Activated gamma-delta T cell treated with anti-CD3 and anti-CD28 coated beads, Interleukin-2, amount 50 U/mL, for 16 hours (primary cell): ENCODE measurements at places on chromosomes 1 and 21.

- DNase-seq = no peak
These were observed 251.4 kb upstream of the B3GALT2 start for GRCh38 chr1:193437785-193438184.

- no peak for DNase-seq
These were observed 163.6 kb downstream of the ST6GALNAC3 start for GRCh38 chr1:76238094-76238628.

GRCh38 chr1:5996641-5997270 is 4.5 kb upstream of the NPHP4 start:
- no peak for DNase-seq

DNA sequence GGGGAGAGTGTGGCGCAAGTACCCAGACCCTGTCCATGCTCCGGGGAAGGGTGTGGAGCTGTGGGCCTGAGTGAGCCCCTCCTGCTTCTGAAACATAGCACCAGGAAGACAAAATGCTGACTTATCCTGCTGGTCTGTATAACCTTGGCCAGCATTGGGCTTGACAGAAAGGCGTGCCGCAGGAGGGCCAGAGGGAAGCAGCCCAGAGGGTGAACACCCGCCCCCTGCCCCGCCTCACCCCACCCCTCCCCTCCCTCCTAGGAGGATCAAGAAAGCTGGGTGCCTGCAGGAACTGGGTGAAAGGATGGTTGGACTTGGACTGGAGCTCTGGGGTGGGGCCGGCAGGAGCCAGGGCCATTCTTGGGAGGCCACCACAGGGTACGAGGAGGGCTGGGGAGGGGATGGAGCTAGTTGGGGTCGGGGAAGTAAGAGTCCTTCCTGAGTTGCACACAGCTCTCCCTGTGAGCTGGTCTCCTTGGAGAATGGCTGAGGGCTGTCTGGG is 27.1 kb downstream of the PTPRF start:
- DNase-seq = no peak

- DNase-seq = no peak
These were observed 66.9 kb upstream of the MAP1LC3C start for GRCh38 chr1:242065813-242066212.

DNA sequence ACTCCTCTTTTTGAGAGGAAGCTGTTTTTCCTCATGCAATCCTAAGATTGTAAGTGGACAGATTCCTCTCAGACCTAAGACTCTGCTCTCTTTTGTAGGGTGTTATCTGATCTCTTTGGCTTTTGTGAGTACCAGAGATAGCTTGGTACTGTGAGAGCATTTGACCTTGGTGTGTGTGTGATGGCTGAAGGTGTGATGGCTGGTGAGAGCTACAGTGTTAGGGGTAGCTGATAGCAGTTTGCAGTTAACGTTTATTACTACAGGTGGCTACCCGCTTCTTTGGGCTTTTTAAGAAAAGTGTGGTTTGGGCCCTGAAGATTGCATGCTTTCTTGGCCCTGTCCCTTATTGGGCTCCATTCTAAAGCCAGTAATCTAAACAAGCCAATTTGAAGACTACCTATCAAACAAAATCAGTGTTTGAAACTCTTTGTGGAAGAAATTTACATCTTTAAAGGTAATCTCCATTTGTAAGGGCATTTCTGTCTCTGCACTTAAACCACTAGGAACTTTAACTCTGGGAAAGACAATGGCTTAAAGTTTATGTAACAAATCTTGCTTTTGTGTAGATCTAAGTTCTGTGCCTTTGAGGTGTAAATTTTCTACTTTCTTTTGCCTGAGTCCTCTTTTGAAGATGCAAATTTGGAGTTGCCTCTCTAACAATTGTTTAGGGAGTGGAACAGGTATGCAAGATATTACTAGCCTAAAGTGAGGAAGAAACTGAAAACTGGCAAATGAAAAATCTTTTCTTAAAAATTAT is 85.3 kb upstream of the SERBP1 start:
- no peak for DNase-seq

DNA sequence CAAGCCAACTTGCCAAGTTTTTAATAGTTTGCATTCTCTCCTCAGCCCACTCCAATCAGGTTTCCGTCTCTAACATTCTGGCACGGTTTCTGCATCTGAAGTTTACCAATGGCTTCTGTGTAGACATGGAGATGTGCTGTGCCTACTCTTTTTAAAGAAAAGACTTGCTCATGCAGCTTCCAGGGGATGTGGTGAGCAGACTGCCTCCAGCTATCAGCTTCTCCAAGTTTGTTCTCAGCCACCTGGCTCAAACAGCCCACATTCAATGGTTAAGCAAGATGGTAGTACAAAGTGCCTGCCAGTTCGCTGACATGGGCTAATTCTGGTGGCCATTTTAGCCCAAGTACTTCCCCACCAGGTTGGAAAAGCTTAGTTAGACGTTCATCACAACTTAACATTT is 465.3 kb downstream of the NEGR1 start:
- DNase-seq = no peak

- DNase-seq = no peak
These were observed 371.2 kb downstream of the NPHP4 start for GRCh38 chr1:5620997-5621396.

DNA sequence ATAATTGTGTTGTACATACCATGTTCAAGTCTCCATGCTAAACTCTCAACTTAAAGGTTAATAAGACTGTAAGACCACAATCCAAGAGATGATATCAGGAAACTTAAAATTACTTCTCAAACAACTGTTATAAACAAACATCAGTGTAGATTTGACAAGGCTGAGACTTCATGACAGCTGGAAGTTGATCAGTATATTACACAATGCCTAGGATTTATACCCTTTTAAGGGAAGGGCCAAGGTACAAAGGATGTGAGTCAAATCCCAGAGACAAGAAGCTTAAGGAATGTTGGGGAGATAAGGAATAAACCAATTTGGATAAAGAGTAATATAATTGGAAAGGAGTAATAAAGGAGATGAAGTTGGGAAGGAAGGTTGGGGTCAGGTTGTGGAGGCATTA is 98.8 kb downstream of the LBR start:
- DNase-seq = no peak
